Naive thymus-derived CD8-positive, alpha-beta T cell (primary cell): ENCODE measurements at places on chromosomes 16 and 17.

- DNase-seq: no peak
Observed at GRCh38 chr16:67672306-67672705, 5.7 kb downstream of the C16orf86 start.

DNA sequence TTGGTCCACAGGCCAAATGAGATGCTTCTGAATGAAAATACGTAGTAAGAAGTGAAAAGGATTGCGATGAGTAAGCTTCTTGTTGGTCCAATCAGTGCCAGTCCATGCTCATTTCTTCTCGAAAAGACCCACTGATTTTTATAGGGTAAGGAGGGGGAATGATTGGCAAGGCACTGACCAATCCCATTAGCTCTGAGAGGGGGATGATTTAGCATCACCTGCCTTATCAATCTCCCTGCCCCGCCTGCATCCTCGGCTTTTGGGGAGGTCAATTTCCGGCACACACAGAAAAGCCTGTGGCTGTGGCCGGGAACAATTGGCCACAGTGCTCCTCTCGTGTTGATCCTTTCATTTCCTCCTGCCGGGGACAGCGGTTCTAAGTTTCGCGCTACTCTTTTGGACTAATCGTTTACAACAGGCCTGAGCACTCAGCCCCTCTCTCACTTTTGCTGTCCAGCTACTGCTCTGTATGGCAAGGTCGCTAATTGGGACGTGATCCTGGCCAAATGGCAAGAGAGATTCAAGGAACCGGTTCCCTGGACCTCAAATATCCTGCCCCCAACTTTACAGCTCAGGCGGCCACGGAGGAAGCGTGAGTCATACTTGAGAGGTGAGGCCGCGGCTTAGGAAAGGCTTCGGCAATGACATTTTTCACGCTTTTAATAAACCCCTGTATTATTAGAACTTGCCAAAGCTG lies 43.1 kb downstream of the TBX4 start:
- DNase-seq: no peak

GRCh38 chr17:78315355-78316114 lies 44.3 kb downstream of the SOCS3 start:
- DNase-seq: peak; percentile 33

- peak; percentile 52 for DNase-seq
Observed at GRCh38 chr17:5097101-5097834, 14.4 kb downstream of the ZNF232 start.

DNA sequence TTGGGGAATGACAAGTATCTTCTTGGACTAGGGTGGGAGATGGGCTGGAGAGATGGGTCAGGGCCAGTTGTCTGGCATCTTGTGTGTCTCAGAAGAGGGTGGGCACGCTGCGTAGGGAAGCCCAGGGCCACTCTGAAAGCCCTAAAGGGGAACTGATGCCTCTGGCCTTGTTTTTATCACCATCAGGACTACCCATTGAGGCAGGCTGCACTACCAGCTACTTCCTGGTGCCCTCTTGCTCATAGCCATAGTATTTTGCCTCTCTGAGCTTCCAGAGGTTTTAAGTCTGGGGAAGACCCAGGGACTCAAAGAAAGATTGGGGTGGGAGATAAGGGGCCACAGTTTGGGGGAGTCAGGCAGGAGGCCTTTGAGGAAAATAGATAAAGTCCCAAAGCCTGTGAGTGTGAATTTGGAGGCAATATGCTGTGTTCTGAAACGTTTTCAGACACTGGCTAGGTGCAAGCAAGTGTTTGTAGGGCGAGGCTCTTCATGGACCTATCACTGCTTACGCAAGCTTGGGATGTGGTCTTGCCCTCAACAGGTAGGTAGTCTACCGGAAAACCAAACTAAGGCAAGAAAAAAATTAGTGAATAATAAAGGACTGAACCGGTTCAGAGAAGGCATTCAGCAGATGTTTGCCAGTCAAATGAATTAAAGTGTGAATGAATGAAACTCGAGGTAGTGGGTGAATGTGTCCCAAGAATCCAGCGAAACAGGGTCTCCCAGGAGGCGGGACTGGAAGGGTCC lies 688 bp upstream of the ITGB3 start:
- DNase-seq: no peak

DNA sequence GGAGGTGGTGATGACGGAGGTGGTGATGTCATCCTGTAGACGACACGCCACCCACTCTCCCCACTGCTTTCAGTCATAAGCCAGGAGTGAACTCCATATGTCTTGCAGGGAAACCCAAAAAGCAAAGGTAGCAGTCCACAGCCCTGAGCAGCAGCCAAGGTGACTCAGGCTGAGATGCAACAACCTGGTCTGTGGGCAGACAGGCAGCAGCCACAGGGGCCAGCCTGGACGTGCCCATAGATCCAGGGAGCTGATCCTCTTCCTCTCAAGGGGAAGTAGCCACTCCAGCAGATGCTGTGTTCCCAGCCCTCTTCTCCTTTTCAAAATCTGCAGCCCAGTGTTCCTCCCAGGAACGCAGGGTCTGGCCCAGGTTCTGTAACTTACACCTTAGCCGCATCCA lies 17.3 kb upstream of the CIITA start:
- no peak for DNase-seq

DNA sequence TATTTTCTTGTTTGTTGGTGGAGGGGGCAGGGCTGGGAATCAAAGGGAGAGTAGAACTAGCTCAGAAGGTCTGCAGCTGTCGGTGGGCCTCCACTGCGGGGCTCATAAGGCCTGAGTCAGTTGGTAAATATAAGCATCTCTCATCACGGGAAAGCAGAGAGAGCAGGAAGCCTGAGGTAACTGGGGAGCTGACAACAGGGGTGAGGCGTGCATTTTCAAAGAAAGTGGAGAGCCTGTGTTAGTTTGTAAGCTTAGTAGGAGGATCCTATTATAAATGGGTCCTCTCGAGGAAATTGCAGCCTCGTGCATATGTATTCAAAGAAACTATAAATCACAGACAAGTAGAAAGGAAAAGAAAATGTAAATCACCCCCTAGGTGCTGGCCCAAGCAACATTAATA lies 221.0 kb upstream of the CDH13 start:
- DNase-seq: no peak

DNA sequence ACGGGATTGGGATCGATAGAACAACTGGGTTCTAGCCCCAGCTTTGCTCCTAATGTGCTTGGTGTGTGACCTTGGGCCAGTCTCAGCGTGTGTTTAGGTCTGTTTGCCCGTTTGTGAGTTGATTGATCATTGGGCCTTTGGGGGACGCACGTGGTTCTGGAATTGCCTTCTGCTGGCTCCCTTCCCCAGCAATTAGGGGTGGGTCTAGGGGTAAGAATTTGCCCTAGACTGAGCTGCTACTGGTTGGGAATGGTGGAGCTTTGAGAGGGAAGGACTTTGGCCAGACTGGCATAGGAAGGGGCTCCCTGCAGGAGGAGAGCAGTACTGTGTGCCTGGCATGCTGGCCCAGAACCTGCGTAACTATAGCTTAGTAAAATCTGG lies 1.5 kb downstream of the SPNS2 start:
- DNase-seq: no peak

DNA sequence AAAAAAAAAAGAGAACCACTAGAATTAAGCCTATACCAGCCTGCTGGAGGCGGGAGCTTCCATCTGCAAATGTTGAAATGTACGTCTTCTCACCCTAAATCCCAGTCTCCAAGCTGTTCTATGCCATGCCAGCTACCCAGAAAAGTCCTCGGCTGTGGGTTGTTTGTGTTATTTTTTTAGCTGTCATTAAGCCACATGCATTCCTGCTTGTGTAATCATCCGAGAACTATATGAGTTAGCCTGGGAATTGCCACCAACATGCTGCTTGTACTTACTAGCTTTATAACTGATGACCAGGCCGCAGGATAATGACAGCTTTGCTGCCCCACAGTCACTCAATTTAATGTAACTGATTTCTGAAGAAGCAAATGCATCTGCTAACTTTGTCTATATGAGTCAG lies 313.9 kb upstream of the SALL1 start:
- no peak for DNase-seq

DNA sequence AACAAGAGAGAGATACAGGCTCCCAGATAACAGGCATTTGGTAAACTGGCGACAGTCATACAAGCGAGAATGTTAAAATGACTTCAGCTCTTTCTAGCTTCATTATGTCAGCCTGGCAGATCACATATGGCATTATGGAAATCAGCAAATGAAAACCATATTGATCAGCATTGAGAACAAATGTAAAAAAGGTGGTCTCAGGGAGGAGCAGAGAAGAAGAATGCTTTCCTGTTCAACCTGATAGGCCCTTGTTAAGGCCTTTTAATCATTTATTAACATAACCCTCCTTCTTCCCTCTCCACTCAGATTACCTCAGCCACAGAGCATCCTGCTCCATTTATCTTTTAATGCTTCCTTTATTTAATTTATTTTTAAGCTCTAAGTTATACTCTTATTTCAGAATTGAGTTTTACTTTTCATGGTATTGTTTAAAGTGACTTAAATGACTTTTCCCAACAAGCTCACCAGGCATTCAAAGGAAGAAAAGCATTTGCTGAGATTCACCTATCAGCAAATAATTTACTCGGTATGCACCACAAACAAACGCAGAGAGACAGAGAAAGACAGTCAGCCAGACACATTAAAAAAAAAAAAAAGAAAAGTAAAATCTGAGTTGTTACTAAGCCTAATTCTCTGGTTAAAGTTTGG lies 243.9 kb upstream of the TBX2 start:
- DNase-seq: no peak

- DNase-seq: no peak
Observed at GRCh38 chr17:5355421-5356129, 63.9 kb downstream of the NUP88 start.

DNA sequence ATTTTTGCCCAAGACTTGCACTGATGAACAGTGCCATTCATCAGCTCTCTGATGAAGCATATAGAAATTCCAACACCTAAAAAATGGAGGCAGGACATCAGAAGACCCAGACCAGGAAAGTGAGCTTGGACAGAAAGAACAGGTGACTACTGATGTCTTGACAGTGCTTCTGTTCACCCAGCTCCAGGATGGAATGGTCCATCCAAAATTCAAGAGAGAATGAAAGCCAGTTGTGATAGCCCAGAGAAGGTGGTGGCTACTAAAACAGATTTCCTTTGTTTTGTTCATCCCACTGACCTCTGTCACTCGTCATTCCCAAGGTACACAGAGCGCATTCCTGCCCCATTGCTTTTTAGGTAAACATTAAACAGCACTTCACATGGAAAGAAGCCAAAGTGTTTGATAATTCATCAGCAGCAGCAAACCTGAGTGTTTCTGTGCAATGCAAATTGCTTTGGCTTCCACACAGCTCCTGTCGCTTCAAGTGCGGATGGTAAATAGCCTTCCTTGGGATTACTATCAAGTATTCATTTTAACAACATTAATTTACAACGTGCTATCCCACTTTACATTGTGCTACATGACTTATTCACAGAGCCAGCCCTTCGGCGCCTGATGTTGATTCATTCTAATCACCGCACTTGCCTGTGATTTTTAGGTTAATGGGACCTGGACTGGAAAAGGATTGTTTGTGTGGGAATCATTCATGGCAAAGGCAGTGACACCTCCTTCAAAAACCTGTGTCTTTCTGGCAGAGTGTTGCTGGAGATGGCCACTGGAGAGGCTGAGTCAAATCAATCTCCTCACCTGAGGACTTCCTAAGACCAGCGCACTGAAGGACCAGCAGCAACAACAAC lies 65.1 kb upstream of the TOX3 start:
- no peak for DNase-seq

DNA sequence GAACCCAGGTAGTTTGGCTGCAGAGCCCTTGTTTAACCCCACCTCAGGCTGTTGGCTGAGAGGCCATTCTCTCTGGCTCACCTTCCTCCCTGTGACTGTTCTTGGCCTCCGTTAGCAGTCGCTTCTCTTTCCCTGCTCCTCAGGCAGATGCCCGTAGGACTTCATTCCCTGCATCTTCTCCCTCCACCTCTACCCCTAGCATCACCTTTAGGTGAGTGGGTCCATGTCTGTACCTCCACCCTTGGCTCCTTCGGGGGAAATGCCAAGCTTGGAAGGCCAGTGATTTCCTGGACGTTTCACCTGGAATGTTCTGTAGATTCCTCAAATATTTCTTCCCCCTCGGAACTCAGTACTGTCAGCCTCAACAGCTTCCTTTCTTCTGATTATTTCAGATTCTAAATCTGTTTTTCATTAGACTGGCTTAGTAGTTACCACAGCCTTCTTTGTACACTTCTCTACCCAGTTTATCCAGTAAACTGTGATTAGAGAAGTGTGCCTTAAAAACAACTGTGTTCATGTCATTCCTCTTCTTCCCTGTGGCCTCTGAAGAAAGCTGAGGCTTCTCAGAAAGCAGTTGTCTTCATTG lies 227.9 kb downstream of the MSI2 start:
- no peak for DNase-seq

GRCh38 chr17:32297860-32298259 lies 32.2 kb downstream of the RHBDL3 start:
- DNase-seq: no peak

DNA sequence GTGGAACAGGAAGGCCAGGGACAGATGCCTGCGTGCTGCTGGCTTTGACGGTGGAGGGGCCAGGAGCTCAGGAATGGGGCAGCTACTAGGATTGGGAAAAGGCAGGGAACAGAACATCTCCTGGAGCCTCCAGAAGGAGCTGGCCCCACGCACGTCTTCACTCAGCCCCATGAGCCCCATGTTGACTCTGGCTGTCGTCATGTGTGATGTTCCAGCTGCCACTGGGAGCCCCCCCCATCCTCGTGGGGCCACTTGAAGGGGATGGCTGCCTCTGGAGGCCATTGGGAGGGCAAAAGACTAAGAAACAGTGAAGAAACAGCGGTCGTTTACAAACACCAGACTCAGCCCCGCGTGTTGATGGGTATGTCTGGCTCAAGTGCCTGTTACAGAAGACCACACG lies 18.5 kb upstream of the APRT start:
- DNase-seq: no peak

DNA sequence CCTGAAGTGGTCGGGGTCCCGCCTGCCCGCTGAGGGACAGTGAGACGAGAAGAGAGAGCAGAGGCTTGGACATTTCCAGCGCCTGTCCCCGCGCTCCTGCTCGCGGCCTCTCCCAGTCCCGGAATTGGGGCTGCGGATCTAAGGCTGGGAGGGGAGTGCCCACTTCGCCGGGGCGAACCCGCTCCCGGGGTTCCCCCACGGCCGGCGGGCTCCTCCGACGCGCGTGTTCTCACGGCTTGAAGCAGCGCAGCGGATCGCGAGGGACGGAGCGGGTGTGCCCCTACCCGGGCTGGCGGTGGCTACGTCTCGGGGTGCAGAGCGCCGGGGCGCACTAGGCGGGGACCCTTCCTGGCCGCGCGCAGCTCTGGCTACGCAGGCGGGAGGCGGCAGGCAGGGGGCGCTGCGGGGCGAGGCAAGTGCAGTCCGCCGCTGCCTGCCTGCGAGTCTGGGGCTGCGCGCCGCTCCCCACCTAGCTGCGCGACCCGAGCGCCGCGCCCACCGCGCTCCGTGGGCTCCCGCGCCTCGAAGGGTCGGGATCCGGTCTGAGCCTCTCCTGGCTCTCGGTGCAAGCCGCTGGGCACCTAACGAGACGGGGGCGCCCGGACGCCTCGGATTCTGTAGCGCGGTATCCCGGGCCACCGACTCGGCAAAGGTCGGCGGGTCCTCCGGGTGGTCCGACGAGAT lies 1.2 kb downstream of the NGFR start:
- peak; percentile 95 for DNase-seq

DNA sequence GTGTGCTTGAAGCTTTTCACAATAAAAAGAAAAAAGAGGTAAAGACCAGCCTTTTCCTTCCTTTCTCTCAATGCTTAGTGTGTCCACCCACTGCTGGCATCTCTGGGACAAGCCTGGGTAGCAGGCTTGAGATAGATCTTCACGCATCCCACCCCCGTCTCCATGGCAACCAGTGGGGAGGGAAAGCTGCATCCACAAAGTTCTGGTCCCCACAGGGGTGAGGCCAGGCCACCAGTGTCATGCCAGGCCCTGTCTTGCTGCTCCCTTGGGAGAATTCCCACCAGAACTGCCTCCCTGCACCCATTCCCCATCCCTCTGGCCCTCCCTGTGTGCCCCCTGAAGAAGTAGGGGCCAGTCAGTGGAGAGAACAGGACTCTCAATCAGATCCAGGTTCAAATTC lies 259.9 kb downstream of the MRTFB start:
- DNase-seq: no peak
